ENCODE measurements at places on chromosomes 4 and X. TPM values are rescaled to one million over a fixed set of nuclear protein-coding genes. Genes with fewer than 3 reads are reported as not detected.

DNA sequence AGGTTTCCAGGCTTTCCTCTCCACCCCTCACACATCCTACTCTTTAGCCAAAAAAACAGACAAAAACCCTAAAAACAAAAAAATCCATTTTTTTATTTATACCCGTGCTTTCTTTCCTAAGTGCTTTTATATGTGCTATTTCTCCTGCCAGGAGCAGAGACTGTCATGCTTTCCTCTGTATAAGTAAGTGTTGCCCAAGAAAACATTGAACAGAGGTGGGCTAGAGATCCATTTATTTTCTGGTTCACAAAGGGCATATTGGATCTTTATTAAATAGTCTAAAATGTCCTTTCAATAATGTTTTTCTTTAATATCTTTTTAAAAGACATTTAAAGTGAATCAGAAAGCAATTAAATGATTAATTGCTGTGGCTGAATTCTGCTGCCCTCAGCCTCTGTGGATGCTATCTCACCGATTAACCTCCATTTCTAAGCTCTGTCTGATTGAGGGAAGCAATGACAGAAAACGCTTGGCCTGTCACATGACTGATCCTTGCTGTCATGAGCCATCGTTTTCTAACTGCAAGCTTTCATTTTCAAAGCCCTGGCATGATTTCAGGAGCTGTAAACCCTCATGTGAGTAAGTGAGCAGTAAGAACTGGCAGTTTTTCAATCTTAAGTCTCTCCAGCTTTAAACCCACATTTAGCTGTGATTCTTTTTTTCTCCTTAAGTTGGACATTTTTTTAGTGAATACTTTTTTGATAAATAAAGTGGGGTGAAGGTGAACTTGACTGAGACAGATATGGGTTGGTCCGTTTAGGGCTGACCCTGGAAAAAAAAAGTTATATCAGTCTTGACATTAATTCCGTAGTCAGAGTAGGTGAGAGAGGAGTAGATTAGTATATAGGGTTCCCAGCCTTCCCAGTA is 180.7 kb upstream of the PGRMC2 start:
- peak; percentile 83 for DNase-seq

Gene NKX6-1
- total RNA-seq: 0.55 TPM

- DNase-seq: peak; percentile 50
These were observed 9.5 kb downstream of the RGS12 start for GRCh38 chr4:3302173-3302785.

DNA sequence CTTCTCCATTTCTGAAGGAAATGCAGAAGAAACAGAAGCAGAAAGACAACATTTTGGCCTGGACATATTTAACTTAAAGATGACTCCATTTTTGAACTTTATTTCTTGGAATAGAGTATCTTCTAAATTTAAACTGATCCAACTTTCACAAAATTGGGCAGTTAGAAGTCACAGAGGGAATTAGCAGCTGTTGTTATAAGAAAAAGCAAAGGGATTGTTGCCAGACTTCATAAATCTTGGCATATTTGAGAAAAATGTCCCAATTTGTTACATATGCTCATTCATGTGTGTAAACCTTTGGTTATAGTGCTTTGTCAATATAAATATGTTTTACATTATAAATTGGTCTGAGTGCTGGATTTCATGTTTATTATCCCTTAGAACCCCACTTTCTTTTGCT is 3.4 kb downstream of the GLUD2 start:
- DNase-seq: no peak

GRCh38 chr4:101418466-101418865 is 71.1 kb upstream of the PPP3CA start:
- DNase-seq: no peak

GRCh38 chr4:154086247-154086646 is 297.4 kb upstream of the SFRP2 start:
- DNase-seq: peak; percentile 2

GRCh38 chr4:45327544-45327943 is 601.2 kb upstream of the GNPDA2 start:
- DNase-seq: no peak

Gene LINC00632
- total RNA-seq: 0.48 TPM

GRCh38 chr4:100754751-100755150 is 236.9 kb upstream of the EMCN start:
- DNase-seq: no peak

Gene TMSB15A
- 9.3 TPM for total RNA-seq

GRCh38 chr4:79982601-79983322 is 90.3 kb downstream of the ANTXR2 start:
- DNase-seq: no peak

DNA sequence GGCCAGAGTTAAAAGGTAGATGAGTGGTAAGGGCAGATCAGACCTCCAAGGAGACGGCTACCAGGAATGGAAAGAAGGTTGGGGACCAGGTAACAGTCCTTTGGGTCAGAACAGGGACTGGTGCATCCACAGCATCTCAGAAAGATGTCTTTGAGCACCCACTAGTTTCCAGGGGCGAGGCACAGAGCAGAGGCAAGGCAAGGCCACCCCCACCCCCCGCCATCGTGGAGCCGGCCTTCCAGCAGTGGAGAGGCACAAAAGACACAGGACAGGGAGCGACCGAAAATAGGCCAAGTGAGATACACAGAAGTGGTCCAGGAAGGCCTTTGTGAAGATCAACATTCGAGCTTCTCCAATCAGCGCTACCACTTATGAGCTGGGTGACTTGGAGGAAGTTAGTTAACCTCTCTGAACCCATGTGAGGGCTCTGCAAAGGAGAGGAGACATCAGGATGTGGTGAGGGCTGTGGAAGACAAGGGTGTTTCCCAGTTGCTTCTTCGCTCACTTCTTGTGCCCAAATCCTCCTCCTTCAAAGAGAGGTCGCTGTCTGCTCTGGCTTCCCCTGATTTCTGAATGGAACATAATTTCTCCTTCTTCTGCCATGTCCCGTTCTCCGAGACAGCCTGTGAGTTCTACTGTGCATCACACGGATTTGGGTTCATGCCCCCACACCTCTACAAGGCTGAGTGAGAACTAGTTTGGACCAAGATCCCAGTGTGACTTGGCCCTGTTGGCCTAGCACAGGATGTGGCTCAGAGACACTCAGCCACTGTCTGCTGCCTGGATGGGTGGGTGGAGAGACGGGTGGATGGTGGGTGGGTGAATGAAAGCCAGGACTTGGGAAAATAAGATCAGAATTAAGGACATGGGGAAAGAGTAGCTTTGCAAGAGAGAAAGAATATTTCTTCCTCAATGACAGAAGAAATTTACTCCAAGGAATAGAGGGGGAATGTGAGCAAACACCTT is 16.7 kb upstream of the MSX1 start:
- no peak for DNase-seq

Gene FAM120C
- 2.4 TPM for total RNA-seq

Gene PABPC1L2B
- total RNA-seq: not detected

- DNase-seq: no peak
These were observed 57.0 kb upstream of the SORBS2 start for GRCh38 chr4:185868983-185869382.

Gene GLOD5
- not detected for total RNA-seq

DNA sequence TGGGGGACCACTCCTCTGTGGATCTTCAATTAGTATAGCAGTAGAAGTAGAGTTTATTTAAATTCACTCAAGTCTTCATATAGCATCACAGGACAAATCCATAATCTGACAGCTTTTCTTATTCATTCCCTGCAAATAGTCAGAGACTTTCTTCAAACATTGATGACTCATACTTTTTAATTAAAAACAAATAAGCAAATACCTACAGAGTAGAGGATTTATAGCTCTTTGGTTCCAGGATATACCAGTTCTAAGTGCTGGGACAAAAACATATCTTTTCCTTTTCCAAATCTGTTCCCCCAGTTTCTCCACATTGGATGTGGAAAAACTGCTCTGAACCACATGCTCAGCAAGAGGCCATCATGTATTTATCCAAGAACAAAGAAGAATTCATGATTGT is 24.1 kb downstream of the EMCN start:
- peak; percentile 35 for DNase-seq

DNA sequence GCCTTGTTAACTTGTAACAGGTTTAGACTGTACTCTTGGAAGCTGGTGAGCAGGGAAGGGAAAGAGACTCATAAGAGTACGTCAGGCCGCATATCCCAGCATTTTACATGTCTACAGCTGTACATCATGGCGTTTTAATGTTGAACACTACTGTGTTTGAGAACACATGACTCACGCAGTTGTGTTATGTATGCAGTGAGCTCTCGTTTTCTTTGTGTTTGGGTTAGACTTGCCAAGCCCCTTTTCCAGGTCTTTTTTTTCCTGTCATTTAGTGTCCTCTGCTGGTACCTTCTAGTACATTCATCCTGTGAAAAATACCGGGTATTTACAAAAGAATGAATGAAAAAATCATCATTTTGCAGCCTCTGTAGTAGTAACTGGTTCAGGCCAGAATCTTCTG is 35.3 kb downstream of the SMS start:
- no peak for DNase-seq
